ENCODE measurements at places on chromosomes 5 and 9.

DNA sequence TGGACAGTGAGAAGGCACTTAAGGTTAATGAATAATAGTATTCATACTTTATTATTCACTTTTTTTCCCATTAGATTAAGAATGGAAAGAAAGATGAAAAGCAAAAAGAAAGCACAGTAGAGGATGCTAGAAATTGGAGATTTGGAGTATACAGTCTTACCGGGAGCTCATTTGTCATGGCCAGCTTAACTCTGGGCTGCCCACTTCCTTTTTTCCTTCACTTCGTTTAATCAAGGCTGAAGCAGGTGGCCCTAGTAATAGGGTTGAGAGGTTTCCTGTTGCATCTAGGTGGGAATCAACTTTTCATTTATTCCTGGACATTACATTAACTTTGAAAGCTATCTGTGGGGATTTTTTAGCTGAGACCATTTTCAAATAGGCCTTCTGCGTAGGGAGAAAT is 57.0 kb upstream of the MEGF10 start:
- DNase-seq = no peak

- no peak for DNase-seq
Observed at GRCh38 chr5:149015126-149015525, 47.7 kb downstream of the SH3TC2 start.

DNA sequence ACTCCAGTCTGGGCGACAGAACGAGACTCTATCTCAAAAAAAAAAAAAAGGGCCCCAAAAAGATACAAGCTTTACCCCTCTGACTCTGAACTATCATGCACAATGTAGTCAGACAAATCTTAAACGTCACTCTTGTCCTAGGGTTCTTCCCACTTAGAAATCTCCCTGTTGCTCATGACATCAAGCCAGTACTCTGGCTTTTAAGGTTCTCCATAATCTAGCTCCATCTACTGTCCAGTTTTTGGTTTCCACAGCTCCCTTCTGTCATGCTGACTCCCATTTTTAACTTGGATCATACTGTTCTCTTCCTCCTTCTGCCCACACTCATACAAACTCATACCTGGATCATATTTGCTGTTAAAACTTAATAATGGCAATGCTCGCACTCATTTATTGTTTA is 156.7 kb upstream of the TLX3 start:
- no peak for DNase-seq

DNA sequence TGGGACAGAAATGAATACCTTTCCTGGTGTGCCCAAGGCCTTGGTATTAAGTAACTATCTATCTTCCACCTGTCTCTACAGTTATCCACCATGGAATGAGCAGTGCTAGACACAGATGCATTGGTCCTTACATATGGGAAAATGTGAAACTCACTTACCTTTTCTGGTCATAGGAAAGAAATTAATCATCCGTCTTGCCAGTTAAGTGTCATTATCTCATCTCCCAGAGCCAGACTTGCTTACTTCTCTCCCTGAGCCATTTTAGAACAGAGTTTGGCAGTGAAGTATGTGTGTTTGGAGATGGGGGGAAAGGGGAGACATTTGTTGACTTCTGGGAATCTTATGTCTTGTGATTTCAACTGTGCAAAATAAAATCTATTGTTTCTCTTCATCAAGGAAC is 1211.0 kb upstream of the CDH6 start:
- DNase-seq = no peak

- DNase-seq = no peak
Observed at GRCh38 chr5:173733425-173733824, 117.0 kb upstream of the BOD1 start.

- DNase-seq = no peak
Observed at GRCh38 chr5:91266184-91266705, 116.9 kb downstream of the ARRDC3 start.

DNA sequence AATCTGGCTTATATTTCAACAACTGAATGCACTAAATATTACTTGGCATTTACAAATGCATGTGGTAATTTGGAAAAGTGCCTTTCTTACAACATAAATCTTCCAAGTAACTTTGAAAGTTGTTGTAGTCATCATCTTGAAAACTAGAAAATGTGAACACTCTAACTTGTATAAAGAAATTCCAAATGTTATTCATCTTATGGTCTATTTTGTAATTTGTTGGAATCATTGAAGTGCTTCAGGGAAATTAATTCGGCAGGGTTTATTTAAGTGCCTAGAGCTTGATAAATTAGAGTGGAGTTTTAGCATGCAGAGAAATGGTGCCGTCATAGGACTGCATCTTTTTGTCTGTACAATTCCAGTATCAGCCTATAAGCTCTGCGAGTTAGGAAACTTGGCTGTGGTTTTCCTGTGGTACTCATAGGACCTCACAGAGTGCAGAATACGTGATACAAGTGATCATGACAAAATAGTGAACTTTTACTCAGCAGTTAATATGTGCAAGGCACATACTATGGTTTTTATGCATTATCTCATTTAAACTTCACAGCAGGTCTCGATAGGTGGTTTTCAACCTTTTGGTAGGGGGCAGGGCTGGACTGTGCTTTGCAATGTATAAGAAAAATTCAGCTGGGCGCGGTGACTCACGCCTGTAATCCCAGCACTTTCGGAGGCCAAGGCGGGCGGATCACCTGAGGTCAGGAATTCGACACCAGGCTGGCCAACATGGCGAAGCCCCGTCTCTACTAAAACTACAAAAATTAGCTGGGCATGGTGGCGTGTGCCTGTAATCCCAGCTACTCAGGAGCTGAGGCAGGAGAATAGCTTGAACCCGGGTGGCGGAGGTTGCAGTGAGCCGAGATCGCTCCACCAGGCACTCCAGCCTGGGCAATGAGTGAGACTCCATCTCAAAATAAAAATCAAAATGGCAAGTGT is 79.6 kb downstream of the RAI14 start:
- no peak for DNase-seq

DNA sequence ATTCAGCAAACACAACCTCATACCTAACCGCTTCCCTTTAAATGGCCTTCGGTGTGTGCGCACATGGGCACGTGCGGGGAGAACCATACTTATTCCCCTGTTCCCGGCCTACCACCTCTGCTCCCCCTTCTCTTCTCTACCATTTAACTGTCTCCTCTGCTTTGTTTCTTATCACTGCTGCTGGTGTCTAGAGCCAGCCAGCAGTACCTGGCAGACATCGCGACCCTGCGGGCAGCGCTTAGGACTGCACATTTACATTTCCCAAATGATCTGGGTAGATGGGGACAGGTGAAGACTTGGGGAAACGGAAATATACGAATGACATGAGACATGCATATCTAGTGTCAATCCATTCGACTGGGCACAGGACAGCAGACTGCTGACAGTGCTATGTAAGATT is 56.6 kb downstream of the PSMB7 start:
- no peak for DNase-seq

DNA sequence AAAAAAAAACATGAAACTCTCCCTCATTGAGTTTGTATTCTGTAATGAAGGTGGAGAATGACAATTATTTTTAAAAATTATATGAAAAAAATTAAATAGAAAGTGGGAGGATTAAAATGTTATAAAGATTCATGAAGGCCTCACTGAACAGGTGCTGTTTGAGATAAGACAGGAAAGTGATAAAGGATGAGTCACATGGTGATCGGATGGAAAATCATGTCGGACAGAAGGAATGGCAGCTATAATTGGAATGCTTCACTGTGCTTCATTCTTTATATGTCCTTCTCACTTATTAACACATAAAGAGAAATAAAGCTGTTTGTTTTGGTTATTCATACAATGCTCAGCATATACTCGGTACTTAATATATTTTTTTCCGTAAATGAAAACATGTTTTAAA is 464.5 kb upstream of the RGMB start:
- DNase-seq = no peak

- DNase-seq = no peak
Observed at GRCh38 chr9:121640076-121640475, 11.4 kb upstream of the DAB2IP start.

GRCh38 chr5:140823475-140823874 is 2.1 kb downstream of the PCDHA5 start:
- no peak for DNase-seq

DNA sequence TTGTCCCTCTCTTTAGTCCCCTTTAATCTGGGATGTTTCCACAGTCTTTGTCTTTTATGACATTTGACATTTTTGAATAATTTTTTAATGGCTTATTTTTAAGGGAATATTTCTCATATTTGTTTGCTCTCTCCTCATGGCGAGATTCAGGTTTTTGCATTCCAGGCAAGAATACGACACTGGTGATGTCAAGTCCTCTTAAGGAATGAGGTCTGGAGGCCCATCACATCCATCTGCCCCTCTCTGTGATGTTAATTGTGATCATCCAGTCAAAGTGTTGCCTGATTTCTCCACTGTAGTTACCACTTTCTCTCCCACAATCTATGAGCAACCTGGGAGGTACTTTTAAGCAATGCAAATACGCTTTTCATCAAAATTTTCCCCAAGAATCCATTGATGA is 193.2 kb downstream of the MAST4 start:
- DNase-seq = no peak

- no peak for DNase-seq
Observed at GRCh38 chr5:1435369-1435768, 9.9 kb downstream of the SLC6A3 start.

GRCh38 chr9:36897478-36897877 is 136.6 kb downstream of the PAX5 start:
- DNase-seq = no peak

GRCh38 chr5:126438267-126438666 is 15.1 kb downstream of the GRAMD2B start:
- DNase-seq = no peak

DNA sequence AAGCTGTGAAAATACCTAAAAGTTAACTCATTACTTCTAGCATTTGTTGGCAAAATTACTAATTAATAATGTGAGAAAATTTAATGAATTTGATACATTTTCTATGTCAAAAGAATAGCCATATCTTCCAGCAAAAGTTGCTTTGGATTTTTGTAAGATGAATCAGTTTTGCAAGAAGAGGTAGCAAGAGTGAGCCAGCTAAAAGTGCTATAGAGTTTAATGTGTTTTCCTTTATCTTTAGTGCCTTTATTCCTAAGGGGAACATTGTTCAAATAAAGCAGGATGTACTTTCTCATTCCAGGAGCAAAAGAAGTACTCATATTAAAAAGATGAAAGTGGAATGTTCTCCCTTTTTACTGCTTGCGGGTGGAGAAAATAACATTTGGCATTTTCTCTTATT is 622.2 kb downstream of the ANXA1 start:
- DNase-seq = no peak

GRCh38 chr9:4235871-4236804 is 63.7 kb downstream of the GLIS3 start:
- DNase-seq = no peak

- DNase-seq = no peak
Observed at GRCh38 chr5:122358372-122358979, 46.4 kb downstream of the SNCAIP start.

- DNase-seq = no peak
Observed at GRCh38 chr5:134383980-134384697, 12.8 kb downstream of the UBE2B start.

- DNase-seq = no peak
Observed at GRCh38 chr5:7827610-7828009, 23.3 kb downstream of the CFAP90 start.

DNA sequence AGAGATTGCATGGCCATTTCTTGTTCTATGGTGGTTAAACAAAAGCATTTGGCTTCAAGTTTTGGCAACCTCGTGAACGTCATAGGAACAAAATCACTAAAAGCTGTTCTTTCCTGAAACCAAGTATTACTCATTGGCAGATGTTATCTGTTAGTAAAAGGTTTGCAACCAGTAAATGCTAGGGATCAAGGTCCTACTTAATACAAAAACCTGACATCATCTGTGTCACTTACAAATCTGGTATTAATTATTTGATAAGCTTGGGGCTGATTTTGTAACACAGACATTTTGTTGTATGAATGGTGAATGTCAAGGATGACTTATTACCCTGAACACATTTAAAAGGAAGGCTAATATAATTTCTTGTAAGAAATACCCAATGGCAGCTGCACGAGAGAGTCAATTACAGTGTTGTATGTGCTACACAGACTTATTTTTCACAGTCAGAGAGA is 486.4 kb upstream of the ZNF608 start:
- DNase-seq = no peak

DNA sequence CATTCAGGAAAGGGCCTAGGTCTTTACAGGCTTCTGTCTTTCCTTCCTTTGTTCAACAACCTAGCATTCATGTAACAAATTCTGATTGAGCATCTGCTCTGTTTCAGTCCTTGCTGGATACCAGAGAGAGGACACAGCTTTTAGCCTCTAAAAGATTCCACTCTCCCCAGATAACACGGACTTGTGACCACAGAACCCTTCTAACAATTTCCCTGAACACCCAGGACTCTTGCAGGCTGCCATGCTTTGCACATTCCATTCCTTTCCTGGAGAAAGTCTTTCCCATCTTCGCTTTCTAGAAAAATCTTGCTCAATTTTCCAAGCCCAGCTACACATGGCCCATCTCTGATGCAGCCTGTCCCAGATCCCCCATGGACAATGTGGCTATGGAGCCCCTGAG is 310.9 kb downstream of the ACTL7B start:
- DNase-seq = no peak

GRCh38 chr9:111832449-111832848 is 37.7 kb upstream of the SHOC1 start:
- DNase-seq = no peak

DNA sequence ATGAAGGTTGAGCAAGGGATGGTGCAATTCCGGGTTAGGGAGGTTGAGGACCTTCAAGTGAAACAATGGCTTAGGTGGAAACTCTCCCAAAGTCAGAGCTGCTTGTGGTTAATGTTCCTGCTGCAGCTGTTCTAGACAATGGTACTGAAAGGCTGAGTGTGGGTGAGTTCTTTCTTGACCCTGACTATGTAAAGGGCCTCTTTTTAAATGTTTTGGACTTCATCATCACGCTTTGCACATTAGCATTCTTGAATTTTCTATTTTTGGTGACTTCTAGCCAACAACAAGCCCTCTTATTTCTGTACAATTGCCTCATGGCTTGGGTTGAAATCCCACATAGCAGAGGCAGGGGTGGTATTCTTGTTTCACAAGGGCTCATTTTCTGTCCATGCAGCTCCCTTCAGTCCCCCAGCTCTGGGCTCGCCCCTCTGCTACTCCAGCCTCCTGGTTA is 136.3 kb upstream of the ANKRD55 start:
- no peak for DNase-seq

- DNase-seq = no peak
Observed at GRCh38 chr9:137178201-137178938, 6.5 kb upstream of the TMEM210 start.

DNA sequence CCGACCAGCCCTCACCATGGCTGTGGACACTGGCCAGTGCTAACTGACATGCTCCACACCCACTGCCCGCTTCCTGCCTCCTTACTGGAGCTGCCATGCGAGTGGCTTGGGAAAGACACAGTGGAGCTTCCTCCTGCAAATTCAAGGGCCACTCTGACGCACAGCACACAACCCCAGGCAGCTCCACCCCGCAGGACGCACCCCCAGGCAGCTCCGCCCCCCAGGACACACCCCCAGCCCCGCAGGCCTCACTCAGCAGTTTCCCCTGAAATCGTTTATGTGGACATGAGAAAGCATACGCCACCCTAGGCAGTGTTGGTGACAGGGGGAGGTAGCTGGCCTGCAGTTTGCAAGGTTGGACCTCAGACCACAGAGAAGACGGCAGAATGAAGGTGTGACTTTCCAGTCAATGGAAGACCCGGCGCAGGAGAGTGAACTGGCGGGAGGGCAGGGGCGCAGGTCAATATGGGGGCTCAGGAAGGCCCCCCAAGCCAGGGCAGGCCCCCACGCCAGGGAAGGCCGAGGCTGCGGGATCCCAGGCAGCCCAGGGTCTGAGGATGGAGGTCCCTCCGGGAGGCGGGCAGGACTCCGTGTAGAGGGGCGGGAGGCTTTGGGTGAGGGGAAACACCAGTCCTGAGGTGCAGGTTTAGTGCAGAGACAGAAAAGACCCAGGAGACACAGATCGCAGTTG is 21.6 kb downstream of the LPCAT1 start:
- no peak for DNase-seq

- DNase-seq = no peak
Observed at GRCh38 chr9:78671785-78672184, 374.9 kb downstream of the PSAT1 start.

All from stimulated activated CD4-positive, alpha-beta T cell treated with anti-CD3 and anti-CD28 coated beads, TNF-alpha, amount 100 ng/mL, for 4 hours (primary cell).